ENCODE measurements at places on chromosomes 6 and 20.

- no peak for DNase-seq
These were observed 56.6 kb upstream of the RIN2 start for GRCh38 chr20:19701429-19701828.

- no peak for DNase-seq
These were observed 81.4 kb downstream of the SOBP start for GRCh38 chr6:107571354-107571753.

DNA sequence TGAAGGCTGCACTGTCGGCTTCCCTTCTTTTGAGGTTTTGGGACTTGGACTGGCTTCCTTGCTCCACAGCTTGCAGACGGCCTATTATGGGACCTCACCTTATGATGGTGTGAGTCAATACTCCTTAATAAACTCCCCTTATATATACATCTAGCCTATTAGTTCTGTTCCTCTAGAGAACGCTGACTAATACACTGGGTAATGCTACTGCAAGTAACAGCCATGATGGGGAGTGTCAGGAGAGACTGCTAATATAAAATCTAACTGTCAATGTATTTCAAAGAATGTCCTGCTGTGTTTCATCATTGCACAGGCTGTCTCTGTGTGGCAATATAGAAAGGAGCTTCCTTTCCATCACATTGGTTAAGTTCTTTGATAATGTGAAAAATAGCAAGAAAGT lies 57.7 kb upstream of the UST start:
- no peak for DNase-seq

DNA sequence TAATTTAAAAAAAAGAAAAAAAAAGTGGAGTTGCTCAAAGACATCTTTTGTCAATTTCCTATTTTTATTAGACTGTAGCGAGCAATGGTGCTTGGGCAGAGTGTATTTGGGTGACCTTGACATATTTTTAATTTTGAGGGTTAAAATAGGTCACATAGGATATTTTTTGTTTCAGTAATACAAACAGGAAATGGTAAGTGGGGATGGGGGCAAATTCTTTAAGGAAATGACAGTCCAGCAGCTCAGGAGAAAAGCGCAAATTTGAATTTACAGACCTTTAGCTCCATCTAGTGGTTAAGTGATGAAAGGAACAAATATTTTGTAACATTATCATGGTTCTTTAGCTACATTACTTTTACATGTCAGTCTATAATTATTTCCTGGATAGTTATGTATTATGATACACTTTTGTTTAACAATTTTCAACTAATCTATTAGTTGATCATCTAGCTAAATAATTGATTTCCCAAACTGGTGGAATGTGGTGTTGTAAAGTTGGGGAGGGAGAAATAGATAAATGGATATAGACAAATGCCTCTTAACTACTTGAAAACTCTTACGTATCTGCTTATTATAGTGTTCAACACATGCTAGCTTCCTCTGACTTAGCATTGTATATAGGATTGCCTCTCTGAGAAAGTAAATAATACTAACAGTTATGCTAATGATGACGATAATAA lies 10.0 kb downstream of the CITED2 start:
- no peak for DNase-seq

DNA sequence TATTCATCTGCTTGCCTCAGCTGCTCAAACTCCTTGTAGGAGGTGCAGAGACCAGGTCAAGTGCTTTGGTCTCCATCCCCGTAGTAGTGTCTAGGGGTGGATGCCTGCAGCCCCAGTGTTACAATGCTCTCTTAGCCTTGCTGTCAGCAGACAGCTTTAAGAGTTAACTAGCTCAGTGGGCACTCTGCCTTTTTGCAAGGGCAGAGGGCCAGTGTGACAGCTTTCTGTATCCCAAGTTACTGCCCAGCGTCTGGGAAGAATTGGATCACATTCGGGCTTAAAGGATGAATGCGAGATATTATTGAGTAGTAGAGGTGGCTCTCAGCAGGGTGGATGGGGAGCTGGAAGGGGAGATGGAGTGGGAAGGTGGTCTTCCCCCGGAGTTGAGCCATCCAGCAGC lies 339.9 kb upstream of the RNF217 start:
- no peak for DNase-seq

- no peak for DNase-seq
These were observed 7.6 kb downstream of the SPATS1 start for GRCh38 chr6:44349904-44350649.

GRCh38 chr6:154353626-154354025 lies 3.0 kb downstream of the IPCEF1 start:
- DNase-seq, result no peak

DNA sequence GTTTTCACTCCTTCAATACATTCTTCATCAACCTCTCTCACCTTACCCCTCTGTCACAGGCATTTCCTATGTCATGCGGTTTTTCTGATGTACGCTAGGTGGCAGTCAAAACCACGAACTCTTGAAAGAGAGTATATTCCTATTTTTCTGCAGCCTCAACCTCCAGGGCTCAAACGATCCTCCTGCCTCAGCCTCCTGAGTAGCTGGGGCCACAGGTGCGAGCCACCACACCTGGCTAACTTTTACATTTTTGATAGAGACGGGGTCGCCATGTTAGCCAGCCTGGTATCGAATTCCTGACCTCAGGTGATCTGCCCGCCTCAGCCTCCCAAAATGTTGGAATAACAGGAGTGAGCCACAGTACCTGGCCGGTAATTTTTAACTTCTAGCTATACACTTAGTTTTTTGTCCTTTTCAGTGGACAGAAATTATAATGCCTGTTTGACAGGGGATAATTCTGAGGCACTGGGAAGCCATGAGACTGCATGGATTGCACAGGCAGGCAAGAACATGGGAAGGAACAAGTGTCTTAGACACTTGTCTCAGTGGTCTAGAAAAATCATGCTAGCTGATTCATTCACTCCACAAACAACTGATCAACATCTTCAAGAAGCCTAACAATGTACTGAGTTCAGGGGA lies 22.5 kb upstream of the HFE start:
- peak; percentile 40 for DNase-seq

- no peak for DNase-seq
These were observed 428.8 kb upstream of the ID4 start for GRCh38 chr6:19408331-19408730.

GRCh38 chr6:111740506-111740905 lies 132.7 kb downstream of the FYN start:
- DNase-seq, result no peak

- no peak for DNase-seq
These were observed 36.3 kb upstream of the FAM83D start for GRCh38 chr20:38889792-38890496.

GRCh38 chr6:131172222-131172621 lies 37.0 kb downstream of the AKAP7 start:
- DNase-seq, result no peak

- DNase-seq, result no peak
These were observed 37.6 kb downstream of the TXLNB start for GRCh38 chr6:139254196-139254595.

DNA sequence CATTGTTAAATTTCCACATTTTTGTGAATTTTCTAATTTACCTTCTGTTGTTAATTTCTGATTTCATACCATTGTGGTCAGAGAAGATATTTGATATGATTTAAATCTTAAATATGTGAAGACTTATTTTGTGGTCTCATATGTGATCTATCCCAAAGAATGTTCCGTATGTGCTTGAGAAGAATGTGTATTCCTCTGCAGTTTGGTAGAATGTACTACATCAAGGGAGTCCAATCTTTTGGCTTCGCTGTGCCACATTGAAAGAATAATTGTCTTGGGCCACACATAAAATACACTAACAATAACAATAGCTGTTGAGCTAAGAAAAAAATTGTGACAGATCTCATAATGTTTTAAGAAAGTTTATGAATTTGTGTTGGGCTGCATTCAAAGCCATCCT lies 176.2 kb upstream of the PRND start:
- DNase-seq, result no peak

GRCh38 chr6:22558288-22558882 lies 11.0 kb upstream of the HDGFL1 start:
- no peak for DNase-seq

DNA sequence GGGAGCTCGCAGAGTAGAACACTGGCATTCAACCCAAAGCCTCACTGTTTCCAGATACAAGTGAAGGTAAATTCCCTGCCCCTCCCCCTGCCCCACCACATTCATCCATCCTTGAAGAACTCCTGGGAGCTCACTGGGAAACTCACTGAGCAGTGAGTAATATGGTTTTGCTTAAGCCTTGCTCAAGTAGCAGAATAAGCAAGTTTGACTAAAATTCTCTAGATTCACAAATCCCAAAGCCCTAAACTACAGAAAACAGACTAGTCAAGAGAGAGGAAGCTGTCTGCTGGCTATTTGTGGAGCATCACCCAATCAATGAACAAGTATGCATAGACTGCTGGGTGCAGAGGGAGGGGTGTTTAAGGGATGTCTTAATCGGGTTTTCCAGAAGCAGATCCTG lies 82.1 kb downstream of the UNC5CL start:
- no peak for DNase-seq

DNA sequence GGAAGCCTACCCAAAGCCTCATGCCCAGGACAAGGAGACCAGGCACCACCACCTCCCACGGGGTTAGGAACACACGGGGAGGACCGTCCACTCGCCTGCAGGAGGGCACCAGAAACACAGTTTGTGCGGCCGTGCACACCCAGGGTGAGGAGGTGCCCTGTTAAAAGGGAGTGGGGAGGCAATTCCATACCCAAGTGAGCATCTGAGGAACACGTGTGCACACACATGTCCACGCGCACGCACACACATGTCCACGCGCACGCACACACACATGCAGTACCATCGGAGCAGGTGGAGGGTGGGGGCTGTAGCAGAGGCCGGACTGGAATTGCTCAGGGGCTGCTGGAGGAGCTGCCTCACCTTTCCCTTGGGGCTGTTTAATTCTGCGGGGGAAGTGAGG lies 259.4 kb downstream of the TAF4 start:
- DNase-seq, result no peak

DNA sequence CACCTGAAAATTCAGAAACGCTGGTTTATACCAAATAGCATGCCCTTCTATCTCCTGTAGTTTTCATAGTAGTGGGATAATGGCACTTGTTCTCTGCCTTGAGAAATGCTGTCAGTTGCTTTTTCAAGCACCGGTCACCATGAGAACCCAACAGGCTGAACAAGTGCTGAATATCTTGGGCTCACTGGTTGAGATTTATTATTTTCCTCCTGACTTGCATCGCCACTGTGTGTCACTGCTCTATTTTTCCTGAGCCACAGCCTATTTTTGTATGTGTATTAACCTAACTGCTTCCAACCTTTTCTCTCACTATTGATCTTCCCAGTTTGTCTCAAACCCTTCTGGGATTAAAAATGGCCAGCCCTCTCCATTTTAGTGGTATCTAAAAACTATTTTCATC lies 71.9 kb downstream of the OPN5 start:
- DNase-seq, result no peak

GRCh38 chr6:74434171-74434570 lies 738.2 kb downstream of the CD109 start:
- no peak for DNase-seq

DNA sequence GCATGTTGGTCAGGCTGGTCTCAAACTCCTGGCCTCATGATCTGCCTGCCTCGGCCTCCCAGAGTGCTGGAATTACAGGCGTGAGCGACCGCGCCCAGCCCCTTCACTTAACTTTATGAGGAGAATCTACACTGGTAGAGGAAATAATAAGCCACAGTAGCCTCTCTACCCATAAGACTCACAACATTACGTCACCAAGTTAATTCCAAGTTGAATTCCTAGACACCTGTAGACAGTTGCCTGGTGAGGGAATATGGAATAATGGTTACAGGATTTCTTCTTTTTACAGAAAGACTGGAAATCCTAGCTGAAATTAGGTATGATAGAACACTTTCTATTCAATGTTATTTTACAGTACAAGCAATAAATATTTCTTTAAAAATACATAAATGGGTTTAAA lies 854.5 kb upstream of the EYS start:
- DNase-seq, result no peak

GRCh38 chr20:59291740-59292383 lies 8.5 kb upstream of the EDN3 start:
- no peak for DNase-seq

DNA sequence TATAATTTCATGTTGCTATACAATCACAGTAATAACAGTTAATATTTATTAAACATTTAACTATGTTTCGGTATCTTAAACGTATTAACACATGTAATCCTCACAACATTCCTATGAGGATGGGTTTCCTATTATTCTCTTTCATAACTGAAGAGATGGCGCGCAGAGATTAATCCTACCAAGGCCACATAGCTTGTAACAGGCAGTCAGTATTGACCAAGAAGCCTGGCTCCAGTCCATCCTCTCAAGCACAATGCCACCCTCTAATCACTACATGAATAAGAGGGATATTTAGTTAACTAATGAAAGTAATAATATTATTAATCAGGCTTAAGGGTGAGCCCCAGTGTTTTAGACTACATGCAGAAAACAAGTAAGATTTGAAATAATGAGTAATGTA lies 149.7 kb upstream of the SIM1 start:
- DNase-seq, result no peak

- no peak for DNase-seq
These were observed 1274.2 kb upstream of the GJE1 start for GRCh38 chr6:140858381-140858971.

DNA sequence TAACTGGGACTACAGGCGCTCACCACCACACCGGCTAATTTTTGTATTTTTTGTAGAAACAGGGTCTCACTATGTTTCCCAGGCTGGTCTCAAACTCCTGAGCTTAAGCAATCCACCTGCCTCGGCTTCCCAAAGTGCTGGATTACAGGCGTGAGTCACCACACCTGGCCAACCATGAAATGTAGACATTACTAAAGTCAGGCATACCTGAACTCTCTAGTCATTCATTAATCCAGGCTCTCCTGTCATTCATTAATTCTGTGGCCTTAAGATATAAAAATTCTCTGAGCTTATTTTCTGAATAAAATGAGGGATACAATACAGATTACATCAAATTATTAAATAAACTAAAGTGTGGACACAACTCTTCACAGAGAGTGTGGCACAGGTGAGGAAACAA lies 159.7 kb downstream of the GMDS start:
- DNase-seq, result no peak

DNA sequence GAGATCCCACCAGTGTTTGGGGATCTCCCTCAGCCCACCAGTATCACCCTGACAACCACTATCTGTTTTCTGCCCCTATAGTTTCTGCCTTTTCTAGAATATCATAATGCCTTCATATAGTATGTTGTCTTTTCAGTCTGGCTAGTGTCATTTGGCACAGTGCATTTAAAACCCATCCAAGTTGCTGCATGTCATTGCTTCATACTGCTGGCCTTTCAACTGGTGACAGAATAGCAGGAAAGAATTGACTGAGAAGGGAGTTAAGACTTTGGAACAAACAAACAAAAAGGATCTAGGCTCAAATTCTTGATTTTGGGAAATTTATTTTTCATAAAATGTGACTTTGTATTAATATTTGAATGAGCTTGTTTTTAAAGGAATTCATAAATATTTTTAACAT lies 4.5 kb downstream of the LMBRD1 start:
- DNase-seq, result no peak

DNA sequence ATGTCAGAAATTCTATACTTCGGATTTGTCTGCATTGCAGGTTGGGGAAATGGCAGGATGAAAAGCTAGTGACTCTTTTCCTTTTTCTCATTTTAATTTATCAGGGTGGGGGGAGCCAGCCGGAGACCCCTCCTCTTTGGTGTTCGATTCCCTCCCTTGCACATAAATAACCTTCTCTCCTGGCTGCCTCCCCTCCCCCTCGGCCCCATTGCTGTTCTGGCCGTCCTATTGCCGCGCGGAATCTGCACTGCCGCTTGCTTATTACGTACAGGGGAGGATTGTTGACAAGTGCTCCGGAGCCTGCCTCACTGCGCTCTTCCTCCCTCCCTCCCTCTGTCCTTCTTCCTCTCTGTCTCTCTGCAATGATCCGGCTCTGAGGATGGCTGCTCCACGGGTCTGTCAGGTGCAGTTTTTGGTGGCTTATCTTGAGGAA lies 154.7 kb downstream of the JARID2 start:
- DNase-seq, result no peak

- no peak for DNase-seq
These were observed 475.2 kb downstream of the PTPRT start for GRCh38 chr20:42714298-42715141.
